ENCODE measurements at places on chromosomes 1 and 21. TPM values are rescaled to one million over a fixed set of nuclear protein-coding genes. Genes with fewer than 3 reads are reported as not detected.

- no peaks in the 10 kb centered on the region for H3K4me1 ChIP-seq
- DNase-seq, result no peak
- no peak overlapping the region for H3K4me3 ChIP-seq
- H3K27me3 ChIP-seq, result no peaks in the 10 kb centered on the region
Observed at GRCh38 chr1:93749894-93750301, 68.3 kb upstream of the BCAR3 start.

GRCh38 chr1:25697435-25698217 is 81.0 kb downstream of the MAN1C1 start:
- H3K4me1 ChIP-seq, result peaks cover 32% of the 10 kb centered on the region
- no peak overlapping the region for H3K27ac ChIP-seq
- DNase-seq, result no peak
- H3K27me3 ChIP-seq, result no peaks in the 10 kb centered on the region
- H3K4me3 ChIP-seq, result no peak overlapping the region

DNA sequence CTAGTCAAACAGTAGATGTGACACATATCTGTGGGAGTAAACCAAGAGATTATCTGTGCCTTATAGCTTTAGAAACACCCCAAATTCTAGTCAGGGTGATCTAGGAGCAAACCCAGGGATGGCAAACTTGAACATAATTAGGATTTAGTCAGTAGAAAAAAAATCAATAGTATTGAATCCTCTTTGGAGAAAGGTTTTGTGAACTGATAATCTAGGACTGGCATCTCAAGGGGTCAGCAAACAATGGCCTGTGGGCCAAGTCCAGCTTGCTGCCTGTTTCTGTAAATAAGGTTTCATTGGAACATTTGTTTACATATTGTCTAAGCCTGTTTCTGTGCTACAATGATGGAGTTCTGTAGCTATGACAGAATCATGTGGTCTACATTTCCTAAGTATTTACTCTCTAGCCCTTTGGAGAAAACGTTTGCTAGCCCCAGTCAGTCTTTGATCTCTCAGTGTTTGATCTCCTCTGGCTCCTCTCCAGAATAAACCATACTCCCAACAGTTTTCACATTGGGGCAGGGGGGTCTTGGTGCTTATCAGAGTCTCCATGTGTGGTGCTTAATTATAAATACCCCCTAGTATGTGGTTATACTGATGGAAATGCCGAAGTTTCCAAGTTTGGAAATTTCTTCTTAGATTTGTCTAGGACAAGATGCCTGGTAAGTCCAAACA is 385.8 kb downstream of the NTNG1 start:
- no peak for DNase-seq
- no peaks in the 10 kb centered on the region for H3K4me1 ChIP-seq
- no peak overlapping the region for H3K27ac ChIP-seq
- no peaks in the 10 kb centered on the region for H3K36me3 ChIP-seq

DNA sequence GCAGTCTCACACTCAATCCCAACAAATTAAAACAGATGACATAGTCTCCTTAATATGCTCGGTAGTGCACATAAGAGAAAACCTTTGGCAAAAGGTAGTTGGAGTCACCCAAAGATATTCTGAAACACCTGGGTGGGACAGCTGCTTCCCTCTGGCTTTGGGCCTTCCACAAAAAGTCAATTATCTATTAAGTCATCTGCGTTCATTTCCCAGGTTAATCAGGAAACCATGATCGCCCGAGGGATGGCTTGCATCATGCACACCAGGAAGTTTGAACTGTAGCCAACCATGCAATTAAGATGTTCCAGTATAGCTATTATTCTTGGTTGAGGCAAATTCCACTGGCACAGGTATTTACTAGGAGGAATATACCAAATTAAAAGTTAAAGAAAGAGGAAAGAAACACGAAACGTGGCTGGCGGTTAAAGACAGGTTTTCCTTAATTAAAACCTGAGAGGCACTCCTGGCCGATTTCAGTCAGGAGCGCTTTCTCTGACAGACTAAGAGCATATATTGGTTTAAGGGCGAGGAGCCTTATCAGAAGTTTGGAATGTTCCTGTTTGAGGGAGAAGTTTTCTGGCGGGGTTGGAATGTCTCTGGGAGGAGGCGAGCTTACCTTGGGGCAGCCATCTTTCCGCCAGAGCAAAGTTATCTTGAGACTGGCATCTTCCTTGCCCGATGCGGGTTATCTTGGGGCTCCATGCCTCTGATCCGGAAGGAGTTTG is 19.9 kb downstream of the CLDN17 start:
- H3K27me3 ChIP-seq, result no peaks in the 10 kb centered on the region
- no peaks in the 10 kb centered on the region for H3K36me3 ChIP-seq
- no peak overlapping the region for H3K27ac ChIP-seq
- H3K4me3 ChIP-seq, result no peak overlapping the region
- no peak for DNase-seq
- no peaks in the 10 kb centered on the region for H3K4me1 ChIP-seq

- no peak overlapping the region for H3K4me3 ChIP-seq
- no peaks in the 10 kb centered on the region for H3K27me3 ChIP-seq
- H3K36me3 ChIP-seq, result peaks cover 9% of the 10 kb centered on the region
- H3K27ac ChIP-seq, result no peak overlapping the region
- DNase-seq, result no peak
Observed at GRCh38 chr1:176159993-176160392, 47.1 kb downstream of the COP1 start.

- H3K4me3 ChIP-seq, result no peak overlapping the region
- no peak overlapping the region for H3K27ac ChIP-seq
- H3K36me3 ChIP-seq, result no peaks in the 10 kb centered on the region
- no peaks in the 10 kb centered on the region for H3K27me3 ChIP-seq
- DNase-seq, result no peak
- peaks cover 8% of the 10 kb centered on the region for H3K4me1 ChIP-seq
Observed at GRCh38 chr1:231206856-231207255, 34.2 kb upstream of the GNPAT start.

Gene KLHL21
- 36.4 TPM for total RNA-seq

Gene CD5L
- not detected for total RNA-seq

Measured in CD8-positive, alpha-beta memory T cell (primary cell).